ENCODE measurements at places on chromosomes 11 and 22.

GRCh38 chr11:57543593-57543992 lies 6.2 kb downstream of the SMTNL1 start:
- H3K36me3 ChIP-seq = peaks cover 14% of the 10 kb centered on the region
- H3K27me3 ChIP-seq = peaks cover 1% of the 10 kb centered on the region
- no peak for DNase-seq
- H3K27ac ChIP-seq = no peak overlapping the region
- peaks cover 27% of the 10 kb centered on the region for H3K4me1 ChIP-seq
- no peak overlapping the region for H3K4me3 ChIP-seq

DNA sequence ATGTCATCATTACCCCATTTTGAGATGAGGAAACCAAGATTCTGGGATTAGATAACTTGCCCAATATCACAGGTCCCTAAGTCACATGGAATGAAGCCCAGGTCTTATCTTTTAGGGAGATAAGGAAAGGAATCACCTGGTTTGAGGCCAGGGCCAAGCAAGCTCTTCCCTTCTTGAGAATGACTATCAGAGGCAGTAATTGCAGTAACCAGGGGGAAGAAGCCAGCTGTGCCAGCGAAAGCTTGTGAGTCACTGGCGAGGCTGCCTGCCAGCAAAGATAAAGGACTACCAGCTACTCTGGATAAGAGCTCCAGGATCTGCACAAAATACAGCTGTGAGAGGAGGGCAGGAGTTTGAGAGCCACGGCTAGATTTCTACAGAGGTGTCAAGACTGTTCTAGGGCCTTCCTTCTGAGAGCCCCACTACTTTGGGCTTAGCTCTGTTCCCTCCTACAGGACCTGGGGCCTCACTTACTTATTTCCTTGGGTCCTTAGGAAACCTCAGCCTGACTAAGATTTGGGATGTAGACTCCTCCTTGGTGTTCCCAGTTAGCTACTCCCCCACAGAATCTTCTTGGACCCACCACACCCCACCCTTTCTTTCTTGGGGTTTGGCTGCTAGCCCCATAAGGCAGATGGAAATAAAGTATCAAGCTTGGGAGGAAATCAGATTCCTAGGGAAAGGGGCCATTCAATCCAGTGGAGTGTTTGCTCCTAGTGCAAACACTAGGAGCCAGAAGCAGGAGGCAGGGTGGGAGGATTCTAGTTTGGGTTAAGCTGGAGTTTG lies 9.7 kb upstream of the CCKBR start:
- H3K4me3 ChIP-seq = no peak overlapping the region
- no peaks in the 10 kb centered on the region for H3K4me1 ChIP-seq

DNA sequence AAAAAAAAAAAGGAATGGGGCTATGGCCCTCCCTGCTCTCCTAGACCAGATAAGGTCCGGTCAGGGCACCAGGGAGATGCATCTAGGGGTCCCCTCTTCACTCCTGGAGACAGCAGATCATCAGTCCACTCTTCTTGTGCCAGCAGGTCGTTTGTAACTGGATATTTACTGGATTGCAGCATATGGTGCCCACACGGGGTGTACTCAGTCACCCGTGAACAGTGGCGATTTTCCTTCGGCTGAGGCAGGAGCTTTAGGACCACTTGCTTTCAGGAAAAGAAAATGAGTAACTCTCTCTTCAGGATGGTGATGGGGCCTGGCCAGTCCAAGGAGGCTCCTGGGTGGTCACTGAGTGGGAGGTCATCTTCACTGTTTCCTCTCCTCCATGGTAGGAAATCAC lies 38.3 kb upstream of the RAB1B start:
- H3K36me3 ChIP-seq = peaks cover 52% of the 10 kb centered on the region
- no peaks in the 10 kb centered on the region for H3K4me1 ChIP-seq
- peaks cover 7% of the 10 kb centered on the region for H3K27me3 ChIP-seq
- H3K4me3 ChIP-seq = peak overlapping the region; percentile 62
- DNase-seq = no peak
- no peak overlapping the region for H3K27ac ChIP-seq

- H3K27me3 ChIP-seq = no peaks in the 10 kb centered on the region
- H3K36me3 ChIP-seq = no peaks in the 10 kb centered on the region
- H3K4me1 ChIP-seq = no peaks in the 10 kb centered on the region
- H3K27ac ChIP-seq = no peak overlapping the region
- H3K4me3 ChIP-seq = no peak overlapping the region
- no peak for DNase-seq
Measured at GRCh38 chr11:62105667-62106191, 18.1 kb upstream of the INCENP start.

- no peaks in the 10 kb centered on the region for H3K36me3 ChIP-seq
- H3K27ac ChIP-seq = no peak overlapping the region
- no peak for DNase-seq
- H3K4me3 ChIP-seq = no peak overlapping the region
Measured at GRCh38 chr22:33884829-33885228, 35.4 kb downstream of the LARGE1 start.

DNA sequence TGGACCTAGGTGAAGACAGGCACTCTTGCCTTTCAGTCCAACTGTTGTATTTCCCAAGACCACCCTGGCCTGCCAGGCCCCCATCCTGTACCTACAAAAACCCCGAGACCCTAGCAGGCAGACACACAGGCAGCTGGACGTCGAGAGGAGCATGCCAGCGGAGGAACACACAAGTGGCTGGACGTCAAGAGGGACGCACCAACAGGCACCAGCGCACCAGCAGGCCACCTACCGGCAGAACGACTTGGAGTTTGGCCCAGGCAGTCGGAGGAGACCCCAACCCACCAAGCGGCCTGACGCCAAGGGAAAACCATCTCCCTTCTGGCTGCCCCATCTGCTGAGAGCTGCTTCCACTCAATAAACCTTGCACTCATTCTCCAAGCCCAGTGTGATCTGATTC lies 1883.4 kb upstream of the RAG2 start:
- no peak overlapping the region for H3K27ac ChIP-seq
- no peaks in the 10 kb centered on the region for H3K27me3 ChIP-seq
- H3K36me3 ChIP-seq = no peaks in the 10 kb centered on the region
- H3K4me1 ChIP-seq = no peaks in the 10 kb centered on the region
- no peak overlapping the region for H3K4me3 ChIP-seq

- H3K4me3 ChIP-seq = no peak overlapping the region
- DNase-seq = no peak
- H3K36me3 ChIP-seq = no peaks in the 10 kb centered on the region
- peaks cover 2% of the 10 kb centered on the region for H3K4me1 ChIP-seq
- peaks cover 1% of the 10 kb centered on the region for H3K27me3 ChIP-seq
Measured at GRCh38 chr11:73989156-73989555, 6.5 kb upstream of the UCP2 start.

GRCh38 chr11:2400762-2401435 lies 349 bp downstream of the TSSC4 start:
- DNase-seq = no peak
- peaks cover 4% of the 10 kb centered on the region for H3K4me1 ChIP-seq
- H3K36me3 ChIP-seq = peaks cover 6% of the 10 kb centered on the region
- H3K27ac ChIP-seq = peak overlapping the region; percentile 74
- peaks cover 5% of the 10 kb centered on the region for H3K27me3 ChIP-seq
- H3K4me3 ChIP-seq = peak overlapping the region; percentile 92

DNA sequence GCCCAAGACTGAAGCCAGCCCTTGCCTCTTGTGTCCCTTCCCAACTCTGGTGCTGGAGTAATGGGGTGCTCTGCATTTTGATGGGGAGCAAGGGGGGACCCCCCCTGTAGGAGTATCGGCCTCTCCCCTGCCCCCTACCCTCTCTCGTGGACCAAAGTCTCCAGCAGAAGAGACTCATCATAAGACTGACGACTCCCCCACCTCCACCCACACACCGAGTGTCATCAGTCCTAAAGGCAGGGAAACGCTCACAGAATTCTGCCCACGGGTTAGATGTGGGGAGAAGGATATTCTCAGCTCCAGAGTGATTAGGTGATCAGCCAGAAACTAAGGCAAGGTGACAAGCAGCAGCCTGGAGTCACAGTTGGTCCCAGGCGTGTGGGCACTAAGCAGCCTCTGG lies 38.8 kb downstream of the PPP2R1B start:
- no peak overlapping the region for H3K4me3 ChIP-seq
- no peak overlapping the region for H3K27ac ChIP-seq
- H3K36me3 ChIP-seq = peaks cover 24% of the 10 kb centered on the region
- H3K27me3 ChIP-seq = peaks cover 9% of the 10 kb centered on the region
- H3K4me1 ChIP-seq = peaks cover 19% of the 10 kb centered on the region

DNA sequence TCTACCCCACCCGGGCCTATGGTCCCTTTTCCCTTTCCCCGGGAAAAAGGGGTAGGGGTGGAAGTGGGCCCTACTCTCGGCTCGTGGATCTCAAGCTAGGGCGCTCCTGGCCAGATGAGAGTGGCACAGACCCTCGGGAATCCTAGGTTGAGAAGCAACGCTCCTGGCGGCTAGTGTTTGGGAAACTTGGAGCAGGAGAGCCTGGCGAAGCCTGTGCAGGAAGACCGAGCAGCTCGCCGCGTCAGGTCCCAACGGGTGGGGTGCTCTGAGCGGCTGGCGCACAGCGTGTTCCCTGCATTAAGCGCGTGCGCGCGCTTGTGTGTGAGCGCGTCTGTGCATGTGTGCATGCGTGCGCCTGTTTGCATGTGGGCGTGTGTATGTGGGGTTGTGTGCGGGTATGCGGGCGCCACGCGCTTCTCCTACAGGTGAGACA lies 7.1 kb upstream of the FLI1 start:
- H3K27ac ChIP-seq = peak overlapping the region; percentile 88
- H3K4me1 ChIP-seq = peaks cover 73% of the 10 kb centered on the region
- peaks cover 39% of the 10 kb centered on the region for H3K27me3 ChIP-seq
- DNase-seq = peak; percentile 55

DNA sequence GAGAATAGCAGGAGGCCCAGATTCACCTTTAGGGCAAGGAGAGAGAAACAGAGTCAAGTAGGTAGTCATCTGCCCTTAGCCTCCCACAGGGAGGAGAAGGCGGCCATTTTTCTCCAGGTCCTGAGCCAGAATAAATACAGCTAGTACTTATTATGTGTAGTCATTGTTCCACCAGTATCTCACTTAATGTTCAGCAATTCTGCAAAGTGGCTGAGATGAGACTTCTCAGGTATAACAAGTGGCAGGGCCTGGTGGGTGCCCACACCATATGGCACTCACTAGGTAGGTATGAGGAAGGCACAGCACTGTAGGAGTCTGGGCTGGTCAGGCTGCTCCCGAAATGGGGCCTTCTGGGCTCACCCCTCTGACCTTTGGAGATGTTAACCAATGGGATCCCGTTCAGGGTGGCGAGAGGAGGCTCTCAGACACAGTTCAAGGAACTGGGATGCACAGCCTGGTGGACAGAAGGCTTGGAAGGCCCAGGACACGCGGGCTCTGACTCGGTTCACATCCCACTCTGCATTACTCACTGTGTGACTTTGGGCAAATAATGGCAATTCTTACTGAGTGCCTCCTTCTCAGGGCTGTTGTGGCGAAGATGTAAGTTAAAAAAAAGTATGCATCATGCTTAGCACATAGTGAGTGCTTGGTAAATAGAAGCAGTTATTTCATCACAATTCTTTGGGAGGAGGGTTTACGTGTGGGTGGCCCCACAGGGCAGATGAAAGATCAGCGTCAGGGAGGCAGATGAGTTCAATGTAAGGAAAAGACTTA lies 25.1 kb downstream of the RTN4RL2 start:
- no peak overlapping the region for H3K27ac ChIP-seq
- H3K4me3 ChIP-seq = no peak overlapping the region
- H3K36me3 ChIP-seq = peaks cover 11% of the 10 kb centered on the region
- no peak for DNase-seq

GRCh38 chr11:8028766-8029165 lies 41.6 kb downstream of the EIF3F start:
- H3K27ac ChIP-seq = no peak overlapping the region
- no peak for DNase-seq
- peaks cover 6% of the 10 kb centered on the region for H3K27me3 ChIP-seq
- H3K4me3 ChIP-seq = no peak overlapping the region

DNA sequence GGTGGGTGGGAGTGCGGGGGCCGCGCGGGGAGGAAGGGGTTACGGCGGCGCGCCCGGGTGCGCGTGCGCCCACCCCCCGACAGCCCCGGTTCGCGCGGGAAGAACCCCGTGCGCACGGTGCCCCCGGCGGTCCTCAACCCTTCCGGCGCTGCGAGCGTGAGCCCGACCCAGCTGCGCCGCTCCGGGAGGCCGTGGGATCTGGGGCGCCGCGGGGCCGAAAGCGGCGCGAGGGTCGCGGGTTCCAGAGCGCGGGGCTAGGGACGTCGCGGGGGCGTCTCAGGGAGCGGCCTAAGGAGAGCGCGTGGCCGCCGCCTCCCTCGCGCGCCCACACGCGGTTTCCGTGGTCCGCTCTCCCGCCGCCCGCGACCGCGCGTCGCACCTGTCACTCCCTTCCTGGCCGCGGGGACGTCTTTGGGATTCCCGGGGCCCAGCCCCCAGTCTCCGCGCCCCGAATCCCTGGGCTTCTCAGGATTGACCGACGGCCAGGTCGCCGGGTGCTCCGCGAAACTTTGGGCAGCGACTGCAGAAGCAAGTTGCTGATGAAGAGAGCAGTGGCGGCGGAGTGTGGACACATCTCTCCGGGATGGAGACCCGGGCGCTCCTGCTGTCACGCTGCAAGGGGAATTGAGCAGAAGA lies 582 bp downstream of the SREBF2 start:
- peak overlapping the region; percentile 98 for H3K4me3 ChIP-seq
- peak overlapping the region; percentile 11 for H3K27ac ChIP-seq
- peaks cover 28% of the 10 kb centered on the region for H3K36me3 ChIP-seq
- peak; percentile 35 for DNase-seq
- peaks cover 48% of the 10 kb centered on the region for H3K4me1 ChIP-seq

GRCh38 chr11:59862252-59862651 lies 4.0 kb downstream of the TCN1 start:
- no peak overlapping the region for H3K4me3 ChIP-seq
- DNase-seq = no peak
- peaks cover 1% of the 10 kb centered on the region for H3K27me3 ChIP-seq
- H3K27ac ChIP-seq = no peak overlapping the region
- peaks cover 4% of the 10 kb centered on the region for H3K36me3 ChIP-seq

DNA sequence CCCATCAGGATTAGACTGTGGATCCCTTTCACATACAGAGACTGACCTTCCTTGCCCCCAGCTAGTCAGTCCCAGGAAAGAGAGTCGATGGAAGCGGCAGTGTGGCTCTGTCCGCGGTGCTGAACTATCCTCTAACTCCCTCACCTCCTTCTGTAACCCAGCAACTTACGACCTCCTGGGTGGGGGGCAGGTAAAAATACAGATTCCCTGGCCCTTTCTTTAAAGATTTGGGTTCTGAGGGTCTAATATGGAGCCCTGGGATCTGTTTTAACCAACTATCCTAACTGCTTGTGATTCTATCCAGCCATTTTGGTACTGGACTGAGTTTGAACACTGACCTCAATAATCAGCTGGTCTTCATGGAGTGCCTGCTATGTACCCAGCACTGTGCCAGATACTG lies 23.2 kb downstream of the MFNG start:
- no peaks in the 10 kb centered on the region for H3K36me3 ChIP-seq
- no peak overlapping the region for H3K27ac ChIP-seq
- DNase-seq = peak; percentile 62
- peaks cover 4% of the 10 kb centered on the region for H3K27me3 ChIP-seq
- peaks cover 7% of the 10 kb centered on the region for H3K4me1 ChIP-seq

All from endothelial cell (in vitro differentiated cells).